Progenitor cell of endocrine pancreas (in vitro differentiated cells): ENCODE measurements at places on chromosomes 16 and 17.

DNA sequence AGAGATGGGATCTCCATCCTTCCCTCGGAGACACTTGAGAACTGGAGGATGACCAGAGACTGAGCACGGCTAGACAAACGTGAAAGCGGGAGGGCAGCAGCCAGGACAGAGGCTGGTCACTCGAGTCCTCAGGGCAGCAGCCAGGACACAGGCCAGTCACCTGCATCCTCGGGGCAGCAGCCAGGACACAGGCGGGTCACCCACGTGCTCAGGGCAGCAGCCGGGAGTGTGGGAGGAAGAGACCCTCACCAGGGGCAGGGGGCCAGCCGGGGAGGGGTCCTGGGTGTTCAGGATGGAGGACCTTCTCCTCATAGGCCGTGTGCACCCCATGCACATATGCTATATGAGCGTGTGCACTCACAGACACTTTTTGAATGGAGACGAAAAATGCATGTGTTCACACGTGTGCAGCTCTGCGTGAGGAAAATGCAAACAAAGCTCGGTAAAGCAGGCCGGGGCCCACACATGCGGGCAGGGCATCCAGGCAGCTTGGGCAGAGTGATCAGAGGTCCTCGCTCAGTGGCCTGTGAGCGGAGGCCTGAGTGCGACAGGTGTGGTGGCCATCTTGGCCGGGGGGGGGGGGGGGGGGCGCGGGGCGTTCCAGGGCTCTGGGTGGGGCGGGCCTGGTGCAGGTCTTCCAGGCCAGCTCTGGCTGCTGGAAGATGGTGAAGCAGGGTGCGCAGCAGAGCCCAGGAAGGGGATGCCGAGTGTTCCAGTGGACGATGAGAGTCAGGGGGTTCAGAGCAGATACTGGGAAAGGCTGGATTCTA lies 26.7 kb downstream of the ZNF469 start:
- DNase-seq, result no peak

DNA sequence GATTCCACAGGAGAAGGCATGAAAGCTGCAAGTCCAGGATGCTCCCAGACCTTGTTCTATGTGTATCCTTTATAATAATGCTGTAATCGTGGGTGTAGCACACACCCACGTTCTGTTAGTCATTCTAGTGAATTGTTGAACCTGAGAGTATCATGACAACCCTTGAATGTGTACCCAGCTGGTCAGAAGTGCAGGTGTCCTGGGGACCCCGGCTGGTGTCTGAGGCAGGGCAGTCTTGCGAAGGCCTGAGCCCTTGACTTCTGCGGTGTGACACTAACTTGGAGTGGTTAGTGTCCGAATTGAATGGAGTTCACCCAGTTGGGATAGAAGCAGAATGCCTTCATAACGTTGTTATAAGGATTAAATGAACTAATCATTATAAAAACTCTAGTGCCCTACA lies 218.0 kb upstream of the TNRC6C start:
- no peak for DNase-seq

- no peak for DNase-seq
Observed at GRCh38 chr16:26709175-26709574, 357.6 kb upstream of the C16orf82 start.

- no peak for DNase-seq
Observed at GRCh38 chr17:1280652-1281051, 1.2 kb downstream of the TRARG1 start.

DNA sequence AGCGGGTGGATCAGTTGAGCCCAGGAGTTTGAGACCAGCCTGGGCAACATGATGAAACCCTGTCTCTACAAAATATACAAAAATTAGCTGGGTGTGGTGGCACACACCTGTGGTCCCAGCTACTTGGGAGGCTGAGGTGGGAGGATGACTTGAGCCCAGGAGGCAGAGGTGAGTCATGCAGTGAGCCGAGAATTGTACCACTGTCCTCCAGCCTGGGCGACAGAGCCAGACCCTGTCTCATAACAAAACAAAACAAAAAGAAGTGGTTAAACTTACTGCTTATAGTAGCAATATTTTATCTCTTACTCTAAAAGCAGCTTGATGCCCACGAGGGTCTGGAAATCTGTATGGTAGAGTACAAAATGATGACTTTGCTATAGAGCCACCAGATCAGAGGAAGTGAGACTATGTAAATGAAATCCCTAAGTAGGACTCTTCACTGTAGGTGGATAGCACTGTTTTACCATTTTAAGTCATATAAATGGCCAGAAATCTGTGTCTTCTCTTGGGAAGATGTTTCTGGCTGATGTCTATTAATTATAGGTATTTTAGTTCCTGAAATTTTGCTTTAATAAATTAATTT lies 60.4 kb upstream of the MRC2 start:
- no peak for DNase-seq

GRCh38 chr17:81471818-81472456 lies 40.7 kb downstream of the ACTG1 start:
- DNase-seq, result no peak

DNA sequence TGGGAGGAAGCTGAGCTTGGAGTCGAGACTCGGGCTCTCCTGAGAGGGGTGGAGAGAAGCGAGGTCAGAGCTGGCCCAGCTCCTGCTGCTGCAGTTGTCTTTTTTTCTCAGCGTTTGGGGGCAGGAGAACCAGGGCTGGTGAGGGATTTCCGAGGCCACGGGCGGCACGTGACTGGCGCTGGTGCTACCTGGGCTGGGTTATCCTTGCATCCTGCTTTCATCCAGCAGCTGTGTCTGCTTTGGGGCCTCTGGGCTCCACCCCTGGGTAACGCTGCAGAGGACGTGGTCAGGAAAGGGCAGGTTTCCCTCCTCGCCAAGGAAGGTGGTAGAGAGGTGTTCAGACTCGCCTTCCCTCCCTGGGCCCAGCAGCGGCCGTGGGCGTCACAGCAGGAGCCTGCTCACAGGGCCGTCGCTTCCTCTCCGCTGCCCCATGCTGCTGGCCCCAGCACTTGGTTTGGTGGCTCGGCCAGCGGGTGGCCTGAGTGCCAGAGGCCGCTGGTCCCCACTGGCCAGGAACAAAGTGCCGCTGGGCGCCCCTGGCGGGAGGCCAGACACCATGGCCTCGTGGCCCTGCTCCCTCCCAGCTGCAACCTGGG lies 22.5 kb downstream of the GSE1 start:
- DNase-seq, result no peak

DNA sequence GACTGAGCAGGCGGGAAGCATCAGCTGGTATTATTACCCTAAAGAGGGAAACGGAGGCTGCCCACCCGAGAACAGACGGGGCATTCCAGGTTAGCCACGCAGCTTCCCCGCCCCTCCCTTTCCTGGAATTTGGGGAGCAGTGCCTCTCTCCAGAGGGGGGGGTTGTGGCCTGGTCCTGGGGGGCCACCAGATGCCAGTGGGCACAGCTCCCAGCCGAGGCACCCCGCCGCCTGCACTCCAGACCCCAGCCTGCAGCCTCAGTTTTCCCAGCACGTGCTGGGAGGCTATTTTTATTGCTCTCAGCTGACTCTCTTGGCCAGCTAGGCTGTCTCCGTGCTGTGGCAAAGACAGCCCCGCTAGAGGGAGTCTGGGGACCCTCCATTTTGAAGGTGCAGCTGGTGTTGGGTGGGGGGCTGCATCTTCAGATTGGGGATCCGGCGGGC lies 62.7 kb upstream of the GSE1 start:
- DNase-seq, result no peak
